Glutamatergic neuron (in vitro differentiated cells): ENCODE measurements at places on chromosomes 16 and 17.

GRCh38 chr17:78923660-78924453 lies 1.3 kb downstream of the TIMP2 start:
- H3K36me3 ChIP-seq = no peaks in the 10 kb centered on the region
- DNase-seq = no peak
- H3K4me3 ChIP-seq = peak overlapping the region; percentile 85
- no peak overlapping the region for H3K27ac ChIP-seq
- H3K27me3 ChIP-seq = peaks cover 11% of the 10 kb centered on the region

DNA sequence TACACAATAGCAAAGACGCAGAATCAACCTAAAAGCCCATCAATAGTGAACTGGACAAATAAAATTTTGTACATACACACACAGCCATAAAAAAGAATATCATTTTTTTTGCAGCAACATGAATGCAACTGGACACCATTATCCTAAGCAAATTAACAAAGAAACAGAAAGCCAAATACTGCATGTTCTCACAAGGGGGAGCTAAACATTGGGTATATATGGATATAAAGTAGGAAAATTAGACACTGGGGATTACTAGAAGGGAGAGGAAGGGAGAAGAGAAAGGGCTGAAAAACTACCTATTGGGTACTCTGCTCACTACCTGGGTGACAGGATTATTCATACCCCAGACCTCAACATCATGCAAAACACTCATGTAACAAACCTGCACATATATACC lies 28.2 kb downstream of the ADAMTS18 start:
- DNase-seq = no peak
- H3K4me3 ChIP-seq = no peak overlapping the region
- H3K27me3 ChIP-seq = no peaks in the 10 kb centered on the region
- no peak overlapping the region for H3K27ac ChIP-seq

DNA sequence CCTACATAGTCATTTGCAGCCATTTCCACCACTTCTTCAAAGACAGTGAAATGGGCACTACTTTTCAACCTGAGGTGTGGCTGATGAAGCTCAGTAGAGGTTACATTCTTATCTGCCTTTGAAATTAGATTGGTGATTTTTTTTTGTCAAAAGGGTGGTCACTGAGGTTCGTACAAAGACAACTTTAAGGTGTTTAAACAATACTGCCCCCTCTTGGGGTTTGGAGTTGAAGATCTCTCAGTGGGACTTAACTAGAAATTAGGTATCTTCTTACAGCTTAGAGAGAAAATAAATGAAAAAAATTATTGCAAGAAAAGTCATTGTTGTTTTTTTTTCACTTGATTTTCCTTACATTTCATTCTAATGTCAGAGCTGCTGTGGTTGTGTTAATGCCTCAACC lies 713.2 kb downstream of the CDH11 start:
- no peaks in the 10 kb centered on the region for H3K36me3 ChIP-seq
- H3K27ac ChIP-seq = no peak overlapping the region
- no peak overlapping the region for H3K4me3 ChIP-seq
- H3K27me3 ChIP-seq = no peaks in the 10 kb centered on the region

DNA sequence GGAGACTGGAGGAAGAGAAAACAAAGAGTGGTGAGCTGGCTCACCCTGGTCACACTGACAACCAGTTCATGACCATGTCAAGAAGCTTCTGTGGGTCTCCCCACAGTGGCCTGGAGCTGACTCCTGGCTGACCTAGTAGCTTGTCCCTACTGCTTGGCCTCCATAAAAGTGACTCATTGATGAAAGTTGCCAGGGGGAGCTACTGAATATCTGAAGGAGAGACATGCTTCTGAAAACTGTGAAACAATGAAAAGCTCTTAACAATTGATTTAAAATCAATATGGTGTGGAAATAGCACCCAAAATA lies 22.0 kb downstream of the SMPD3 start:
- H3K27ac ChIP-seq = no peak overlapping the region
- no peak overlapping the region for H3K4me3 ChIP-seq
- H3K4me1 ChIP-seq = peaks cover 4% of the 10 kb centered on the region
- no peaks in the 10 kb centered on the region for H3K27me3 ChIP-seq
- H3K36me3 ChIP-seq = no peaks in the 10 kb centered on the region
- no peak for DNase-seq

GRCh38 chr17:81397314-81398175 lies 2.3 kb downstream of the BAHCC1 start:
- peaks cover 41% of the 10 kb centered on the region for H3K27me3 ChIP-seq
- no peaks in the 10 kb centered on the region for H3K36me3 ChIP-seq
- H3K4me3 ChIP-seq = peak overlapping the region; percentile 98
- peak; percentile 86 for DNase-seq
- peaks cover 19% of the 10 kb centered on the region for H3K4me1 ChIP-seq
- H3K27ac ChIP-seq = peak overlapping the region; percentile 99

GRCh38 chr16:1929105-1929504 lies 10.9 kb upstream of the HS3ST6 start:
- no peak overlapping the region for H3K27ac ChIP-seq
- H3K36me3 ChIP-seq = no peaks in the 10 kb centered on the region
- DNase-seq = no peak
- H3K4me1 ChIP-seq = peaks cover 11% of the 10 kb centered on the region

DNA sequence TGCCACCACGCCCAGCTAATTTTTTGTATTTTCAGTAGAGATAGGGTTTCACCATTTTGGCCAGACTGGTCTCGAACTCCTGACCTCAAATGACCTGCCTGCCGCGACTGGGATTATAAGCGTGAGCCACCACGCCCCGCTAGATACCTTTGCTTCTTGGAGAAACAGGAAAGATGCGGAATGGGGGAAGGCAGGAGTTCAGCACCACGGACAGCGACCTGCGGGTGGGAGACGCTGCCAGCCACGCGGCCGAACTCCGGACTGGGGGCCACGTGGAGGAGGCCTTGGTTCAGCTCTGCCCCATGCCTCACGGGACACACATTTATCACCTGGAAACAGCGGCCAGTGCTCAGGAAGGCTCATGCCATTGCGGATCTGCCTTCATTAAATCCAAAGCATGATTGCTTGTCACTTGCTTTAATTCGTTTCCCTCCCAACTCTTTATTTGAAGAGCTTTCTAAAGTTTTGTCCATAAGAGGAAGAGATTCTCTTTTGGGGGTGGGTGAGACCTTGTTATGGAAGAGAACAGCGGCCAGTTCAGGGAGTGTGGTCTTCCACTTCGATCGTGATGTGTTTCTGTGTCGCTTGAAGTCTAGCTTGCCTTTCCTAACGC lies 219.9 kb downstream of the ENGASE start:
- H3K36me3 ChIP-seq = peaks cover 5% of the 10 kb centered on the region
- H3K4me3 ChIP-seq = no peak overlapping the region
- peaks cover 47% of the 10 kb centered on the region for H3K4me1 ChIP-seq
- peaks cover 27% of the 10 kb centered on the region for H3K27me3 ChIP-seq
- no peak for DNase-seq
- H3K27ac ChIP-seq = peak overlapping the region; percentile 50

DNA sequence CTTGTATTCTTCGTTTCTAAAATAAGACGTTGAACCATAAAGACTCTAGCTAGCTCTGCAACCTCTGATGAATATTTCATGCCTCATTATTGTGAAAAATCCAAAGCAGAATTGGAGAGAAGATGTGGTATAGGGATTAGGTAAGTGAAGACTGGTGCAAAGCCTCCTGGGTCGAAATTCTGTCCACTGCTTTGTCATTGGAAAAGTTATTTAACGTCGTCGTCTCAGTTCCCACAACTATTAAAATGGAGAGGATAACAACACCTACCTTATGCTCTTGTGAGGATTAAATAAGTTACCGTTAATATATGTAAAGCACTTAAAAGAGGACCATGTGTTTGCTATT lies 1.4 kb upstream of the PRPSAP2 start:
- no peaks in the 10 kb centered on the region for H3K36me3 ChIP-seq
- no peak for DNase-seq
- peaks cover 12% of the 10 kb centered on the region for H3K4me1 ChIP-seq
- peak overlapping the region; percentile 95 for H3K27ac ChIP-seq

- H3K4me1 ChIP-seq = peaks cover 41% of the 10 kb centered on the region
- H3K4me3 ChIP-seq = no peak overlapping the region
- H3K27ac ChIP-seq = peak overlapping the region; percentile 59
- DNase-seq = no peak
- H3K27me3 ChIP-seq = peaks cover 14% of the 10 kb centered on the region
Observed at GRCh38 chr16:85293904-85294642, 181.8 kb upstream of the CIBAR2 start.

GRCh38 chr16:80167657-80168390 lies 373.0 kb upstream of the DYNLRB2 start:
- no peak for DNase-seq
- H3K4me1 ChIP-seq = no peaks in the 10 kb centered on the region
- H3K36me3 ChIP-seq = no peaks in the 10 kb centered on the region
- H3K4me3 ChIP-seq = no peak overlapping the region
- no peak overlapping the region for H3K27ac ChIP-seq

- H3K4me3 ChIP-seq = no peak overlapping the region
- H3K27ac ChIP-seq = no peak overlapping the region
- no peaks in the 10 kb centered on the region for H3K4me1 ChIP-seq
- DNase-seq = no peak
- peaks cover 5% of the 10 kb centered on the region for H3K36me3 ChIP-seq
Observed at GRCh38 chr16:53320992-53321391, 113.3 kb upstream of the RBL2 start.

GRCh38 chr17:19464031-19465026 lies 53.3 kb downstream of the RNF112 start:
- H3K36me3 ChIP-seq = no peaks in the 10 kb centered on the region
- peaks cover 5% of the 10 kb centered on the region for H3K4me1 ChIP-seq
- H3K27me3 ChIP-seq = peaks cover 4% of the 10 kb centered on the region
- no peak overlapping the region for H3K27ac ChIP-seq

DNA sequence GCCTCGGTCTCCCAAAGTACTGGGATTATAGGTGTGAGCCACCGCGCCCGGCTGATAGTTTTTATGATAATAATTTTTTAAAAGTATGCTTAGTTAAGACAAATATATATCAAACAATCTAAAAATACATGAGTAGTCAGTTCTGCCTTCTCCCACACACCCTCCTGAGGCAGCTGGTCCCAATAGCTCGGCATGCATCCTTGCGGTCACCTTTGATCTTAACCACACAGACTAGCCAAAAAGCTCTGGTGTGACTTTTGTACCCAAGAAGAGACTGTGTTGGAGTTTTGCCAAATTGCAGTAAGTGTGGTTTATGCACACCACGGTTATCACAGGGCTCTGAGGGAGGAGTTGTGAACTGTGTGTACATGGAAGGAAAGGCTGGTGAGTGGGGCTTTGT lies 25.6 kb downstream of the ATP6V0A1 start:
- H3K4me3 ChIP-seq = no peak overlapping the region
- H3K4me1 ChIP-seq = no peaks in the 10 kb centered on the region
- peaks cover 7% of the 10 kb centered on the region for H3K36me3 ChIP-seq

DNA sequence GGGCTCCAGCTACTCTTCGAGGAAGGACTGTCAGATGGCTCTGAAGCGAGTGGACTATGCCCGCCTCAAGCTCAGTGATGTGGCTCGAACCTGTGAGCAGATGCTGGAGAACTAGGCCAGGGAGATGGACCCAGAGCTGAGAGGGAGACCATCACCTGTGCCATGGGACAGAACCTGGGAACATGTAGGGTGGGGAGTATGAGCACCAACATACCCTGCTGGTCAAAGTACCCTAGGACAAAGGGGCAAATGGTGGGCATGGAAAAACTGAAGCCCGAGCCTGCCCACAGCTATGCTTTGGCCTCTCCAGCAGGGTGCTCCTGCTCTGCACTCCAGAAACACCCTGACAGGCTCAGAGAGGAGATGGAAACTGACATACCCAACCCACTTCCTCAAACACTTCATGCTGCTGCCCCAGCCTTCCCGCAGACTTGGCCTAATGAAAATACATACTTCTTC lies 1.9 kb downstream of the MED11 start:
- no peak overlapping the region for H3K27ac ChIP-seq
- H3K36me3 ChIP-seq = no peaks in the 10 kb centered on the region
- no peak overlapping the region for H3K4me3 ChIP-seq
- DNase-seq = no peak

- H3K27ac ChIP-seq = no peak overlapping the region
- H3K27me3 ChIP-seq = peaks cover 54% of the 10 kb centered on the region
- no peaks in the 10 kb centered on the region for H3K36me3 ChIP-seq
- DNase-seq = peak; percentile 83
- peak overlapping the region; percentile 84 for H3K4me3 ChIP-seq
Observed at GRCh38 chr17:36936455-36937000, 747 bp upstream of the LHX1 start.

DNA sequence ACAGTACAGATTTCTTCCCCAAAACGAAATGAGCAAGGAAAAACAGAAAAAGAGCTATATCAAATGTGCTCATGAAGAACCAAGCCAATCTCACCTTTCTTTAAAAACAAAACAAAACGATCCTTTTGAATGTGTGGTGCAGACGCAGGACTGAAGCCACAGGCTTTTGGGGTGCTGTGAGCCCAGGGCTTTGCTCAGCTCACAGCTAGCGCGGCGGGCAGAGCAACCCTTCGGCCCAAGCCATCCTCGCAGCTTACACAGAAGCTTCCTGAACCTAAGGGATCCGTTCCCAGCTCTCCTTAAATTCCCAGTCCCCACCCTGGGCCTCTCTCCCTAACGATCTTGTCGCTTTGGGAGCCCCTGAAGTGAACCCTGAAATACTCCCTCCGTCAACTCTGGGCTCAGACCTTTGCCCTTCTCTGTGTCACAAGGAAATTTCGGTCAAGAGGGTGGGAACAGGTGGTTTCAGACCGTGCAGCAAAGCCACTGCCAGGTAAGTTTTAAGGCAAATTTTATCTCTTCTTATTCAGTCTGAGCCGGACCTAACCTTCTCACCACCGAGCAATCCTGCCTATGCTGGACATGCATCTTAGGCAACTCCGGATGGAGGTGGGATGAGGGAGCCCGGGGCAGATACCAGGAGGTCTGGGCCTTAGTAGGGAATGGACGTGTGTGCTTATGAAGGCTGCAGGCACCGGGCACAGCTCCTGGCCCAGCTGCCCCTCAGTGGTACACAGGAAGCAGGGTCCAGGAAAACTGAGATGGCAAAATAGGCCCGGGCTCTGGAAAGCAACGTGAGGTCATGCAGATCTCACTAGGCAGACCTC lies 52.0 kb downstream of the COTL1 start:
- peaks cover 8% of the 10 kb centered on the region for H3K36me3 ChIP-seq
- no peak for DNase-seq
- H3K27ac ChIP-seq = peak overlapping the region; percentile 53
- H3K27me3 ChIP-seq = peaks cover 11% of the 10 kb centered on the region
- H3K4me1 ChIP-seq = peaks cover 18% of the 10 kb centered on the region

DNA sequence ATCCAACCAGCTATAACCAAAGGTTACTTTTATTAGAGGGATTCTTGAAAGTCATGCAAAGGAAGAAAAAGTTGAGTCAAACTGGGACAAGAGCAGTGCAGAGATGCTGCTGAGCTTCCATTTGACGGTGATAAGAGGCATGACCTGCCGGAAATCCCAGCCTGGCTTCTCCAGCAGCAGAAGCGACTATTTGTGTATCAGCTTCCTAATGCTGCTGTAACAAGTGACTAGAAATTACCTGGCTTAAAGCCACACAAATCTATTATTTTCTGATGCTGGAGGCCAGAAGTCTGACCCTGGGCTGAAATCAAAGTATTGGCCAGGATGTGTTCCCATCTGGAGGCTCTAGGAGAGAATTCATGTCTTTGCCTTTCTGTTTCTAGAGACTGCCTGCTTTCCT lies 41.6 kb upstream of the CPPED1 start:
- H3K27me3 ChIP-seq = no peaks in the 10 kb centered on the region
- no peak overlapping the region for H3K27ac ChIP-seq
- no peaks in the 10 kb centered on the region for H3K4me1 ChIP-seq
- DNase-seq = no peak
